ENCODE measurements at places on chromosomes 7 and 10.

GRCh38 chr10:1290071-1290471 lies 233.9 kb downstream of the WDR37 start:
- no peak overlapping the region for H3K4me3 ChIP-seq
- H3K4me1 ChIP-seq = peaks cover 7% of the 10 kb centered on the region
- no peak for DNase-seq
- peaks cover 6% of the 10 kb centered on the region for H3K27me3 ChIP-seq

DNA sequence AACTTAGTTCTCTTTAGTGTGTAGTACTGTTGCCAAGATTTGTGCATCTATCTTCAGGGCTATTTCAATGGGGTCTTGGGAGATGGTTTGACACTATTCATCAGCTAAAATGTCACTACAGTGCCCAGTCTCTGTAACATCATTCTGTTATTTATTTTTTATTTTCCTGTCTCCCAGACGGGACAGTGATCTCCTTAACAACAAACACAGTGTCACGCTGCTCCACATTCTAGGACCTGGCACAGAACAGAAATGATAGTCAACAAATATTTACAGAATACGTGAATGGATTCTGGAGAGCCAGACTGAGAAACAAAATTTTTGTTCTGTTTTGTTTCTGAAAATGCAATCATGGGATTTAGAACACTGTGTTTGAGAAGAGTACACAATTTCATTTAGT lies 937.7 kb upstream of the LRRN3 start:
- H3K4me3 ChIP-seq = no peak overlapping the region
- H3K36me3 ChIP-seq = no peaks in the 10 kb centered on the region
- DNase-seq = no peak
- H3K4me1 ChIP-seq = no peaks in the 10 kb centered on the region
- no peak overlapping the region for H3K27ac ChIP-seq

GRCh38 chr7:25375805-25376600 lies 147.7 kb upstream of the NPVF start:
- H3K4me1 ChIP-seq = no peaks in the 10 kb centered on the region
- H3K36me3 ChIP-seq = no peaks in the 10 kb centered on the region
- no peak overlapping the region for H3K4me3 ChIP-seq
- peaks cover 5% of the 10 kb centered on the region for H3K27me3 ChIP-seq
- DNase-seq = no peak
- H3K27ac ChIP-seq = no peak overlapping the region

- DNase-seq = no peak
- no peak overlapping the region for H3K27ac ChIP-seq
- H3K27me3 ChIP-seq = peaks cover 3% of the 10 kb centered on the region
These were observed 5.5 kb downstream of the DNTT start for GRCh38 chr10:96309628-96310320.

DNA sequence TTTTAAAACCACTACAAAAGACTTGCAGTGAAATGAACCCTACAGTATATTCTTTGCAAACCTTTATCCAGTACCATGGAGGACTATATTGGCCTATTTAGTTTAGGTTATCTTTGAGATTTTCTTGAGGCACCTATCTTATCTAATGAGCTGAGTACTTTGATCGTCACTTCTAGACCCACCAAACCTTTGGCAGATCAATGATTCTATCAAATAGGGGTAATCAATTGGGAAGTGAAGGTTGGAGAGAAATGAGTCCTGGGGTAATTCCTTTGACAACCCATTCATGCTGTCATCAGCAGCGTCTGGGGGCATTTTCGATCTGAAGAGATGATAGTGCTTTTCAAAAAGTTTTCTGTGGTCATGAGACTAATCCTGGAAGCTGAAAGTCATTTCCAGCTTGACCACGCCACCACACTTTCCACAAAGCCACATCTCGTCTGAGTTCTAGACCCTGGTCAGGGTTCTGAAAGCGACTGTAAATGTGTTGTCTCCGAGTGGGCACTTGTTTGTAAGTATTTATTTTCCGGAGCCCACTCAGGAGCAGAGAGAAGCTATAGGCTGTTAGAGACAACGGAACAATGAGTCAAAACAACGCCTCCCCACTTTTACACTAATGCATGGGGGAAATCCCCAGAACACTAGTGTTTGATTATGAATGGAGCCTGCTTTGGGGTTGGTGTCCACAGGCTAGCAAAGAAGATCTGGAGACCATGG lies 4.8 kb downstream of the EGR2 start:
- H3K27me3 ChIP-seq = no peaks in the 10 kb centered on the region
- peak overlapping the region; percentile 99 for H3K4me3 ChIP-seq
- peaks cover 73% of the 10 kb centered on the region for H3K36me3 ChIP-seq
- peak; percentile 93 for DNase-seq
- H3K4me1 ChIP-seq = peaks cover 75% of the 10 kb centered on the region
- H3K27ac ChIP-seq = peak overlapping the region; percentile 87

DNA sequence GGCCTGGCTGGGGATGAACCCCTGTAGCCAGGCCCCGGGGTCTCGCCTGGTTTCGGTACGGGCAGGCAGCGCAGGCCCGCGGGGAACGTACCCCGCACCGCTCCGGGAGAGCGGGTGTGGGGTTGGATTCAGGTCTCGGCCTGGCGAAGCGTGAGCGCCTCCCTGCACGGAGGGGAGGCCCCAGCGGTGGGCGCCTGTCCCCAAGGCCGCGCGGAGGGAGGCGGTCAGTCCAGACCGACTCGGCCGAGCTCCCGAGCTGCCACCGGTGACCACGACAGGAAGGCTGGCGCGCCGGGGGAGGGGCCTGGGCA lies 378 bp upstream of the INPP5F start:
- DNase-seq = no peak
- H3K4me3 ChIP-seq = peak overlapping the region; percentile 86
- peaks cover 7% of the 10 kb centered on the region for H3K36me3 ChIP-seq

GRCh38 chr7:87380905-87381304 lies 35.4 kb downstream of the CROT start:
- H3K27me3 ChIP-seq = no peaks in the 10 kb centered on the region
- no peak overlapping the region for H3K4me3 ChIP-seq
- H3K27ac ChIP-seq = no peak overlapping the region
- peaks cover 29% of the 10 kb centered on the region for H3K36me3 ChIP-seq
- DNase-seq = no peak

GRCh38 chr7:90817151-90817550 lies 221.0 kb downstream of the CDK14 start:
- DNase-seq = no peak
- peaks cover 4% of the 10 kb centered on the region for H3K27me3 ChIP-seq
- H3K4me1 ChIP-seq = peaks cover 6% of the 10 kb centered on the region
- H3K36me3 ChIP-seq = no peaks in the 10 kb centered on the region

- peak within 1 kb of the TSS; percentile 96 for H3K27ac ChIP-seq
- no peaks in the 10 kb centered on the region for H3K27me3 ChIP-seq
These were observed at the start of gene ZKSCAN1 for GRCh38 chr7:100015232-100016214. ZKSCAN1 (plus strand) TSS chr7:100015596; CDS start chr7:100023507, 7,911 bp downstream.

DNA sequence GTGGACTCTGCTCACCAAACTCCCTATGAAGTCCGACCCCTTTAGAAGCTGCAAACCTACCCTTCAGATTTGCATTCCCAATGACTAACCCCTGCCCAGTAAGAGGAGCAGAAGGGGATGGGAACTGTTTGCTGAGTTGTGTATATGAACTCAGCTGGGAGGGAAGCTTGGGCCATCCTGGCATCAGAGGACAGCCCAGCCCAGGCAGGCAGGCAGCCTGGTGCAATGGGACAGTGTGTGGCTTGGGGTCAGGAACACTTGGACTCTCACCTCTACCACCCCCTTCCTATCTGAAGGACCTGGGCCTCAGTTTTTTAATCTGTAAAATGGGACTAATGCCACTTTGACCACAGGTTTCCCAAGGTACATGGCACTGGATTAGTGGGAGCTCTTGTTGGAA lies 147.4 kb upstream of the GPR26 start:
- H3K4me1 ChIP-seq = no peaks in the 10 kb centered on the region
- H3K4me3 ChIP-seq = no peak overlapping the region
- no peaks in the 10 kb centered on the region for H3K36me3 ChIP-seq

DNA sequence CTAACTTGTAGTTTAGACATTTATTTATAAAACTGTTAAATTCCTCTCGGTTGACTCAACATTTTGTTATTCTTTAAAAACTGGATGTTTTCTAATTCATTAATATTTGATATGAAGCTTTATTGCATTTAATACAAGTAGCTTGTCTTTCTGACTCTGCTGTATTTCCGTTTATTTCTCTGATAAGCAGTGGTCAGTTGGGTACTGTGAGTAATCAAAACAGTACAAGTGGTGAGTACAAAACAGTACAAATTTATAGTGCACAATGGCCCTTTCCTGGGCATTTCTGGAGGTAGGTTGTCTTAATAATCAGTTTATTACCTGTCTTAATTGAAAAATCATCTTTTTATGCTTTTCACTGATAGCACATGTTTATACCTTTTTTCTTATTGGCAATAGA lies 182.7 kb downstream of the CCSER2 start:
- no peak overlapping the region for H3K27ac ChIP-seq
- H3K36me3 ChIP-seq = peaks cover 18% of the 10 kb centered on the region
- no peak overlapping the region for H3K4me3 ChIP-seq
- no peaks in the 10 kb centered on the region for H3K27me3 ChIP-seq

DNA sequence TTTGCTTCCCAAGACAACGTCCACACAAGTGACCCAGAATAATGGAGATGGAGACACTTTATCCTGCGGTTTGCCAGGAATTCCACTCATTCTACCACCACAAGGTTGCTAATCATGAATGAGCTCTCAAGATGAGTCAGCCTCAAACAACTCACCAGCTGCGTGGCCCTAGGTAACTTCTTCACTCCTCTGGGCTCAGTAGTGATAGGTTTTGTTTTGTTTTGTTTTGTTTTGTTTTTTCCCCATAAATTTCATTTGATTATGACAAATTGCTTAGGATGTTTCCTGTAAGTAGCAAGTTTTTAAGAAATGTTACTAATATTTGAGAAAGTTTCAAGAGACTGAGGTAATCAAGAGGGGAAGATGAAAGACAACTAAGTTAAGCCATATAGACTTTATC lies 286.8 kb downstream of the PARD3 start:
- no peak overlapping the region for H3K4me3 ChIP-seq
- no peaks in the 10 kb centered on the region for H3K4me1 ChIP-seq
- H3K27me3 ChIP-seq = peaks cover 5% of the 10 kb centered on the region
- no peaks in the 10 kb centered on the region for H3K36me3 ChIP-seq
- no peak overlapping the region for H3K27ac ChIP-seq

DNA sequence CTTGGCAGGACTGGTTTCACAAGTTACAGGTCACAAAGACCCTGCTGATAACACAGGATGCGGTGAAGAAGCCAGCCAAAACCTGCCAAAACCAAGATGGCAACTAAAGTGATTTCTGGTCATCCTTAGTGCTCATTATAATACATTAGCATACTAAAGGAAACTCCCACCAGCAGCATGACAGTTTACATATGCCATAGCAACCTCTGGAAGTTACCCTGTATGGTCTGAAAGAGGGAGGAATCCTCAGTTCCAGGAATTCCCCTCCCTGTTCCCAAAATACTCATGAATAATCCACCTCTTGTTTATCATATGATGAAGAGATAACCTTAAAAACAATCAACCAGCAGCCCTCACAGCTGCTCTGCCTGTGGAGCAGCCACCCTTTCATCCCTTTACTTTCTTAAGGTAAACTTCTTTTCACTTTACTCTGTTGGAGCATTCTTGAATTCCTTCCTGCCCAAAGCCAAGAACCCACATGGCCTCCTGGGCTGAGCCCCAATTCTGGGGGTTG lies 21.9 kb downstream of the DPY19L1 start:
- peaks cover 13% of the 10 kb centered on the region for H3K36me3 ChIP-seq
- no peaks in the 10 kb centered on the region for H3K27me3 ChIP-seq
- DNase-seq = no peak
- H3K27ac ChIP-seq = no peak overlapping the region

- H3K4me1 ChIP-seq = peaks cover 49% of the 10 kb centered on the region
- no peaks in the 10 kb centered on the region for H3K27me3 ChIP-seq
- H3K4me3 ChIP-seq = no peak overlapping the region
- peaks cover 12% of the 10 kb centered on the region for H3K36me3 ChIP-seq
These were observed 191.3 kb downstream of the GATA3 start for GRCh38 chr10:8245814-8246142.

DNA sequence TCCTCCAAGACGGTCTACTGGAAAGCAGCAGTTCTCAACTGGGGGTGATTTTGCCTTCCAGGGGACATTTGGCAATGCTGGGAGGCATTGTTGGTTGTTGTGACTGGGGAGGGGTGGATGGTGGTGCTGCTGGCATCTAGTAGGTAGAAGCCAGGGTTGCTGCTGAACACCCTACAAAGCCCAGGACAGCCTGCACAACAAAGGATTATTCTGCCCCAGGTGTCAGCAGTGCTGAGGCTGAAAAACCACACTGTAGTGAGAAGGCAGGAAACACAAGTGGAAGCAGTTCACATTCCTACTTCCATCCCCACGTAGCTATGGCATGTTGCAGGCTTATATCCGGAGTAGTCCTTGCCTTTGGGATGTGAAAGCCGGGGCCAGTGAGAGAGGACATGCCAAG lies 86.9 kb downstream of the AOAH start:
- H3K36me3 ChIP-seq = peaks cover 15% of the 10 kb centered on the region
- no peak overlapping the region for H3K27ac ChIP-seq
- H3K27me3 ChIP-seq = no peaks in the 10 kb centered on the region
- DNase-seq = no peak
- H3K4me3 ChIP-seq = no peak overlapping the region

Measured in activated CD4-positive, alpha-beta T cell treated with anti-CD3 and anti-CD28 coated beads for 36 hours (primary cell).